Karpas-422 (cell line): ENCODE measurements at places on chromosomes 2 and 18.

GRCh38 chr2:145798419-145798818 lies 1278.5 kb upstream of the ZEB2 start:
- H3K4me3 ChIP-seq, result no peak overlapping the region
- DNase-seq, result no peak
- no peaks in the 10 kb centered on the region for H3K27me3 ChIP-seq

- no peaks in the 10 kb centered on the region for H3K4me1 ChIP-seq
- H3K36me3 ChIP-seq, result no peaks in the 10 kb centered on the region
- DNase-seq, result no peak
- H3K27ac ChIP-seq, result no peak overlapping the region
These were observed 657.8 kb upstream of the LINC00305 start for GRCh38 chr18:64806691-64807090.

DNA sequence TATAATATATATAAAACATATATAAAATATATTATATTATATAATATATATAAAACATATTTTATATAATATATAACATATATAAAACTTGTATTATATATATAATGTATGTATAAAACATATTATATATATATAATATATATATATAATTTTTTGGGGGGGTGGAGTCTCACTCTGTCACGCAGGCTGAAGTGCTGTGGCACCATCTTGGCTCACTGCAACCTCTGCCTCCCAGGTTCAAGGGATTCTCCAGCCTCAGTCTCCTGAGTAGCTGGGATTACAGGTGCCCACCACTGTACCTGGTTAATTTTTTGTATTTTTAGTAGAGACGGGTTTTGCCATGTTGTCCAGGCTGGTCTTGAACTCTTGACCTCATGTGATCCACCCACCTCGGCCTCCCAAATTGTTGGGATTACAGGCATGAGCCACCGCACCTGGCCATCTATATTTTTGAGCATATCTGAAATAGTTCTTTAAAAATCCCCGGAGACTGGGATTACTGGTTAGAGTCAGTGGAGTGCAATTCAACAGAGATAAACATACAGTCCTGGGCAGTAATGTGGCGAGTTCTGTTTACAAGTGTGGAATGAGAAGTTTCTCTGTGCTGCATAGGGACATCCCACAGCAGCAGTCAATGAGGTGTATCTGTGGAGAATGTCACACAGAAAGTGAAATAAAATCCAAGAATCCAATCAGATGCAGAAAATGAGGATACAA lies 208.4 kb downstream of the MYCN start:
- no peaks in the 10 kb centered on the region for H3K27me3 ChIP-seq
- H3K27ac ChIP-seq, result no peak overlapping the region

GRCh38 chr2:26235089-26235488 lies 9.3 kb downstream of the HADHA start:
- H3K36me3 ChIP-seq, result peaks cover 41% of the 10 kb centered on the region
- no peaks in the 10 kb centered on the region for H3K27me3 ChIP-seq
- H3K4me3 ChIP-seq, result no peak overlapping the region
- H3K4me1 ChIP-seq, result no peaks in the 10 kb centered on the region
- no peak overlapping the region for H3K27ac ChIP-seq

- no peak overlapping the region for H3K27ac ChIP-seq
- no peaks in the 10 kb centered on the region for H3K27me3 ChIP-seq
- DNase-seq, result no peak
- no peak overlapping the region for H3K4me3 ChIP-seq
These were observed 18.1 kb downstream of the NABP1 start for GRCh38 chr2:191696001-191696400.

DNA sequence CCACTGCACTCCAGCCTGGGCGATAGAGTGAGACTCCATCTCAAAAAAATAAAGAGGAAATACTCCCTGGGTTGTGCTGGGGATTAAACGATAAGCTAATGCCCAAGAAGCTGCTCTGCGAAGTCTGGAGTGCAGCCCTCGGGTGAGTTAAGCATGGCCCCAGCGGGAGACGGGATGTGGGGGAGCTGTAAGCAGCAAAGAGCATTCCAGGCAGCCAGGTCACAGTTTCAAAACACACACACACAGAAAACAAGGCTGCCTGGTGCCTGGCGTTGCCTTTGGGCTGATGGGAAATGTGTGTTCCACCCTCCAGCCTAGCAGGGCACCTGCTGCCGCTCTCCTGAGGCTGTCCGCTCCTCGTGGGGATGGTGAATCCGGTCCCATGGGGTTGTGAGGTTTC lies 24.1 kb downstream of the ODC1 start:
- no peak for DNase-seq
- H3K27ac ChIP-seq, result no peak overlapping the region
- no peak overlapping the region for H3K4me3 ChIP-seq
- peaks cover 5% of the 10 kb centered on the region; the same call in 1 of the 2 replicates for H3K4me1 ChIP-seq
- H3K36me3 ChIP-seq, result no peaks in the 10 kb centered on the region

- no peaks in the 10 kb centered on the region for H3K27me3 ChIP-seq
- no peak for DNase-seq
These were observed 173.0 kb downstream of the PTGR3 start for GRCh38 chr18:75035928-75036327.

GRCh38 chr2:152114366-152114765 lies 15.5 kb upstream of the CACNB4 start:
- H3K27ac ChIP-seq, result no peak overlapping the region
- H3K4me3 ChIP-seq, result no peak overlapping the region
- no peaks in the 10 kb centered on the region for H3K4me1 ChIP-seq
- H3K27me3 ChIP-seq, result no peaks in the 10 kb centered on the region
- H3K36me3 ChIP-seq, result no peaks in the 10 kb centered on the region

DNA sequence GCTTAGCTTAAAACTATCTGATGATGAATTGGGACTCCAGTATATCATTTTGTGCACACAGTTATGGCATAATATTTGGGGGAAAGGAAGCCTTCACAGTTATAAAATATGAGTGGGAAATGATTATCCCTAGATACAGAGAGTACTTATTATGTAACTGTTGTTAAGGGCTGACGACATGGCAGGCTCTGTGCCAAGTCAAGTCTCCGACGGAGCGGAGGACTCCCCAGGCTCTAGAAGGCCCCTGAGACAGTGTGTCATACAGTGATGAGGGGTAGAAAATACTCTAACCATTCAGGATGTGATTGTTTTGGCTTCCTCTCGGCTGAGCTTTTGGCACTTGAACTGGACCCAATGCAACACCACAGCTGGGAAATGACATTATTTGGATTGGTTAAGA lies 211.8 kb downstream of the SLC8A1 start:
- H3K4me3 ChIP-seq, result no peak overlapping the region
- H3K27me3 ChIP-seq, result no peaks in the 10 kb centered on the region
- no peaks in the 10 kb centered on the region for H3K4me1 ChIP-seq
- H3K36me3 ChIP-seq, result no peaks in the 10 kb centered on the region
- no peak for DNase-seq
- no peak overlapping the region for H3K27ac ChIP-seq

- H3K27me3 ChIP-seq, result no peaks in the 10 kb centered on the region
- H3K27ac ChIP-seq, result no peak overlapping the region
- H3K36me3 ChIP-seq, result peaks cover 5% of the 10 kb centered on the region; the same call in 1 of the 2 replicates
- no peak overlapping the region for H3K4me3 ChIP-seq
- DNase-seq, result no peak
These were observed 117.0 kb upstream of the EPAS1 start for GRCh38 chr2:46180189-46180588.

GRCh38 chr2:159285929-159286708 lies at the start of gene WDSUB1:
WDSUB1 (minus strand) TSS chr2:159286703; CDS start chr2:159283069, 3,634 bp downstream.
- peak within 1 kb of the TSS; percentile 61 for H3K4me3 ChIP-seq
- H3K4me1 ChIP-seq, result peaks cover 8% of the 10 kb centered on the region
- no peak within 1 kb of the TSS for H3K27ac ChIP-seq
- no peak for DNase-seq
- no peaks in the 10 kb centered on the region for H3K36me3 ChIP-seq

DNA sequence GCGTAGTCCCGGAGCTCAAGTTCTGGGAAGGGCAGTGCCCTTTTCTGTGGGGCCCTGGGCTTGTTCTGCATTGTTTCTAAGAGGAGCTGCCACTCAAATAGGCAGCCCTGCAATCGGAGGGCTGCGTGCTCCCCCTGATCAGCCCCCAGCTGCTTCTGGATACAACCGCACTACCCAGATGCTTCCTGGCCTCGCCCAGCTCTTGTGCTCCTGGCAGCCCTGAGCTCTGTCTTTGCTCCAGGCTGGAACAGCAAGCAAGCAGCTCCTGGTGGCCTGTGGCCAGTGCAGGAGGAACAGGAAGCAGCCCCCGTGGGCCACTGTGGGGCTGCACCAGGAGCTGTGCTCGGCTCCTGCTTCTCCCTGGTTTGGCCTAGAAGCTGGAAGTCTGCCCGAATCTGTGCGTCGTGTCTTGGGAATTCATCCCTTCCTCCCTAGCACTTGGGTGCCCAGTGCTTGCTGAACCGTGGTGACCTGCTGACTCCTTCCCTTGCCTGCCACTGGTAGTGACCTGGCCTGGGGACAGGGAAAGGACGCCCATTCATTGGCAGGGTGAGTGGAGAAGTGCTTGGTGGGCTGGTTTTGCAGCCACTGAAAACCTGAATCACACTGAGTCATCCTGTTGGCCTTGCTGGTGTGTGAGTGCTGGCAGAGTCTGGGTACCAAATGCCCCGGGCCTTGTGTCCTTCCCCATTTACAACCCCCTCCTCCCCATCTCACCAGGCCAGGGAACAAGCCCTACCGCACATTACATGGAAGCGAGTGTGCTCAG lies 27.3 kb upstream of the NTSR2 start:
- no peak for DNase-seq
- H3K4me1 ChIP-seq, result no peaks in the 10 kb centered on the region
- H3K36me3 ChIP-seq, result no peaks in the 10 kb centered on the region
- no peak overlapping the region for H3K4me3 ChIP-seq
- H3K27ac ChIP-seq, result no peak overlapping the region

DNA sequence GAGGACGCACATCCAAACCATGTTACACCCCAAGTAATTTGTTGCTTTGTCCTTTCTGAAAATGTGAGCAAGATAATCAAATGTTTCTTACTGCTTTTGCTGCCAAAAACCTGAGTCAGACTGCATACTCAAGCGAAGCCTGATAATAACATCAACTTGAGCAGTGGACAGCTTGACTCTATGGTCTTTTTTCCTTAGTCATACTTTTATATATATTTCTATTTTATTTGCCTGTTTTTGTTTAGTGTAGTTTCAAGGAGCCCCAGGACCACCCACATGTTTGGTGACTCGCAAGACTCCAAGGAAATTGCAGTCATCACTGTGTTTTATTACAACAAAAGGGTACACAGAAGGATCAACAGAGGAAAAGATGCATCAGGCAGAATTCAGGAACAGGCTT lies 688.4 kb upstream of the PIK3C3 start:
- H3K4me1 ChIP-seq, result no peaks in the 10 kb centered on the region
- no peak for DNase-seq
- no peak overlapping the region for H3K27ac ChIP-seq
- H3K36me3 ChIP-seq, result no peaks in the 10 kb centered on the region
- H3K4me3 ChIP-seq, result no peak overlapping the region
- H3K27me3 ChIP-seq, result no peaks in the 10 kb centered on the region

- peak; percentile 86 for DNase-seq
- H3K27ac ChIP-seq, result peak overlapping the region; percentile 61
- peak overlapping the region; percentile 26; the same call in 1 of the 2 replicates for H3K4me3 ChIP-seq
- H3K36me3 ChIP-seq, result peaks cover 4% of the 10 kb centered on the region; the same call in 1 of the 2 replicates
These were observed 32.0 kb upstream of the GPR39 start for GRCh38 chr2:132384491-132385151.

DNA sequence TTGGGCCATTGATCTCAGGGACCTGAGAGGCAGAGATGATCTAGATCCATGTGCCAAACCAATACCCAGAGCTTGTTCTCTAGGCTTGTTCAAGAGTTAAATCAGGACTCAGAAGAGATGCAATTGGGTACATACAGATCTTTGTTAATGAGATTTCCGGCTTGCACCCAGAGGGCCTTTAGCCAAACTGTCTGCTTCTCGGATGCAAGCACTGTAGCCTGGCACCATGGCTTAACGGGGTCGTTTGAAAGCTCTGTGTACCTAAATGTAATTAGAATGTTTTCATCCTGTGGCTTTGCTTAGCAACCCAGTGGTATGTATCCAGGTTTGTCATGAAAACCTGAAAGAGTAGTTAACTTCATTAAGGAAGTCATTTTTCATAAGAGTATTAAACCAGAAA lies 94.2 kb downstream of the TPGS2 start:
- peak; percentile 81 for DNase-seq
- peaks cover 58% of the 10 kb centered on the region for H3K4me1 ChIP-seq
- H3K4me3 ChIP-seq, result peak overlapping the region; percentile 43
- H3K27ac ChIP-seq, result peak overlapping the region; percentile 99
- peaks cover 24% of the 10 kb centered on the region for H3K36me3 ChIP-seq

GRCh38 chr2:60440767-60441163 lies 112.7 kb downstream of the BCL11A start:
- H3K4me1 ChIP-seq, result peaks cover 60% of the 10 kb centered on the region
- H3K27ac ChIP-seq, result peak overlapping the region; percentile 67; the same call in 1 of the 2 replicates
- no peak for DNase-seq
- no peaks in the 10 kb centered on the region for H3K36me3 ChIP-seq

DNA sequence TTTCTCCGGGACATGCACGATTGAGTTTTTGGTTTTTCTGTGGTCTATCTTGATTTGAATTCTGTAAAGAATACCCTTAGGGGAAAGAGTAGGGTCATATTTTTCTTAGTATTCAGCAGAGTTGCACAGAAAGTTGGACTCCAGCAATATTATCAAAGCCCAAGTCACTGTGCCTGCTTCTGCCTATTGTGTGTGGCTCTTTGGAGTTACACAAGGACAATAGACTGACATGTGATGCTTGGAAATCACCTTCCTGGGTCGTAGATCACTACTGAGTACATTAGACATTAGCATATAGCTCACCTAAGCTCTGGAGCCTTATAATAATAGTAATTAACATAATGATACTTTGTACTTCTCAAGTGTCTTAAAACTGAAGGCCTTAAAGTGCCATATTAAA lies 238.8 kb upstream of the FOSL2 start:
- no peak overlapping the region for H3K27ac ChIP-seq
- peaks cover 27% of the 10 kb centered on the region for H3K4me1 ChIP-seq

DNA sequence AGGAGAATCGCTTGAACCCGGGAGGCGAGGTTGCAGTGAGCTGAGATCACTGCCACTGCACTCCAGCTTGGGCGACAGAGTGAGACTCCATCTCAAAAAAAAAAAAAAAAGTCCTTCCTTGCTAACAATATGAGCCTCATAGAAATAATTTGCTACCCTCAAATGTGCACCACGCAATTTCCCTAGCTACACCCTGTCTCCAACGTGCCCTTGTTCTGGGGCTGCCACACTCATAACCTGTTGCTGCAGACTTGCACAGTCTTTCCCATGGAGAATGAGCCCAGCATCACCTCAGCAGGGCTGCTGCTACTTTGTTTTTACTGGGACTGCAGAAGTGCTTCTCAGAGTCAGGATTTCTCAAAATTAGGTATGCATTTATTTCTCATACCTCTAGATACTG lies 46.4 kb upstream of the ZNG1B start:
- peak overlapping the region; percentile 49; the same call in 1 of the 2 replicates for H3K4me3 ChIP-seq
- DNase-seq, result peak; percentile 44
- H3K4me1 ChIP-seq, result peaks cover 13% of the 10 kb centered on the region
- H3K27ac ChIP-seq, result peak overlapping the region; percentile 87
- no peaks in the 10 kb centered on the region for H3K36me3 ChIP-seq

DNA sequence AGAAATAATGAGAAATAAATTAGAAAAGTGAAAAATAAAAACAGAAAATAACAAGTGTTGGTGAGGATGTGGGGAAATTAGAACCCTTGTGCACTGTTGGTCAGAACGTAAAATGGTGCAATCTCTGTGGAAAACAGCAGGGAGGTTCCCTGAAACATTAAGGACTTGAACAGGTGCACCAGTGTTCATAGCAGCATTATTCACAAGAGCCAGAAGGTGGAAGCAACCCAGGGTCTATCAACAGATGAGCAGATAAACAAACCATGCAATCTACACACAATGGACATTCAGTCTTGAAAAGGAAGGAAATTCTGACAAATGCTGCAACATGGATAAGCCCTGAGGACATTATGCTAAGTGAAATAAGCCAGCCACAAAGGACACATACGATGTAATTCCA lies 58.2 kb upstream of the TFCP2L1 start:
- no peaks in the 10 kb centered on the region for H3K4me1 ChIP-seq
- DNase-seq, result no peak
- no peak overlapping the region for H3K27ac ChIP-seq
- H3K36me3 ChIP-seq, result peaks cover 33% of the 10 kb centered on the region
- no peak overlapping the region for H3K4me3 ChIP-seq
- no peaks in the 10 kb centered on the region for H3K27me3 ChIP-seq
